Effector CD4-positive, alpha-beta T cell (primary cell): ENCODE measurements at places on chromosomes 3 and 15.

- no peak for DNase-seq
These were observed 56.2 kb upstream of the AKAP13 start for GRCh38 chr15:85324202-85324601.

DNA sequence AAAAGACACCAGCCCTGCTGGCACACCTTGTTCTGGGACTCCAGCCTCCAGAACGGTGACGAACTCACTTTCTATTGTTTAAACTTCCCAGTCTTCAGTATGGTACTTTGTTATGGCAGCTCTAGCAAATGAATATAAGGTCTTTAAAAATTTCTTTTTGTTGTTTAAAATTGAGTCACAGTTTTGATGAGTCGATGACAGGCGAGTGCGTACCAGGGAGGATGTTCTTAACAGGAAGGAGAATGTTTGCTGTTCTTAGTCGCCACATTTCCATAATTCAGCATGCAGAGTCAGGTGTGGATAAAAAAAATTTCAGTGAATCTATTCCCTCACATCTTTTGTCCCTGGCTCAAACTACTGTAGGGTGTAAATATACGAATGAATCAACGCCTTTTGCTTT, 12.4 kb downstream of the DNASE1L3 start:
- DNase-seq = no peak

DNA sequence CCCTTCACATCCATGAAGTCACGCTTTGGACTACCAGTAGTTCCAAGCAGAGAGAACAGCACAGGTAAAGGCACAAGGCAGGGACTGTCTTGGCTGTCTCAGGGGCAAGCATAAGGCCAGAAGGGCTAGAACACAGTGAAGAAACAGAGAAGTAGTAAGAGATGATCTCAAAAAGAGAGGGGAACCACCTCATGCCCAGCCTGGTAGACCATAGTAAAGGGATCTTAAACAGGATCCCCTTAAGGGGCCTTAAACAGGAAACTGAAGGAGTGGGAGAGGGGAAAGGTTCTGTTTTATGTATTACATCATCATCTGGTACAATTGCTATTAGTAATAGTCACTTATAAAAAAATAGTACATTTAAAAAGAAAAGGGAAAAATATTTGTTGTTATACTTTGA, 25.8 kb downstream of the P2RY1 start:
- DNase-seq = no peak

DNA sequence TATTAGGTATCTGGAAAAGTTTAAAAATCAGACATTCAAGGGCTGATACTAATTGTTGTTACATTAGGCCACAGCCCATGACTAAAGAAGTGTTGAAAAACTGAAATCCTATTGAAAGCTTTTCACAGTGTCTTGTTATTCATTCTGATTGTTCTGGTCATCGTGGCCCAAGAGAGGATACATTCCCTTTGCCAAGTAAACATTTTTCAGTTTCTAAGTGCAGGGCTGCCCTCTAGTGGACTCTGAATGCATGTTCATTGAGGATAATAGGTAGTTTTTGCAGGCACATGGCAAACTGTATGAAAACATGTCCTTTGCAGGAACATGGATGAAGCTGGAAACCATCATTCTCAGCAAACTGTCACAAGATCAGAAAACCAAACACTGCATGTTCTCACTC, 181.1 kb downstream of the MYRIP start:
- DNase-seq = no peak

DNA sequence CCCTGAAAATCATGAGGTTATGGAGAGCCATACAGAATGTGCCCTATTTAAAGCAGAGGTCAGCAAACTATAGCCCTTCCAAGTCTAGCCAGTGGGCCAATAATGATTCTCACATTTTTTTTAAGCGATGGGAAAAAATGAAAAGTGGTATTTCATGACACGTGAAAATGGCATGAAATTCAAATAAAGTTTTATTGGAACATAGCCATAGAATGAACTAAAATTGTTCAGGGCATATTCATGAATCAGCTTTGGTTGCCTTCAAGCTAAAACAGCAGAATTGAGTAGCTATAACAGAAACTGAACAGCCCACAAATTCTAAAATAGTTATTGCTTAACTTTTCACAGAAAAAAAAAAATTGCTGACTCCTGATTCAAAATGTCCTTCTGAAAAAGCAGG, 104.5 kb downstream of the TFG start:
- no peak for DNase-seq

DNA sequence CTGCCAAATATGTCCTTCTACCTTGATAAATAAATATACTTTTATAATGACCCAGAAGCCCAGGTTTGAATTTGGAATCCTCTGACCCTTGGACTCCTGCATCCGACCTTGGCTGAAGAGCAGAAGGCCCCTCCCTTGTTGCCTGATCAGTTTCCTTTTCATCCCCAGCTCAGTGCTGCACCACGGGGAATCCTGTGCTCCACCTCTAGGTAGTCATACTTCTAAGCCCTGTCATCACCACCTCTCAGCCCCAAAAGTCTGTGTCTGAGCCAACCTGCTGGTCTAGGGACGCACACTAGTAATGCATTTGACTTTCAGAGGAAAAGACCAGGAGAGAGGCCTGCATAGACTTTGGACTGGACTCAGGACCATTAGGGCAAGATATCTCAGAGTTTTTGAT, 310.6 kb downstream of the NLGN1 start:
- no peak for DNase-seq

DNA sequence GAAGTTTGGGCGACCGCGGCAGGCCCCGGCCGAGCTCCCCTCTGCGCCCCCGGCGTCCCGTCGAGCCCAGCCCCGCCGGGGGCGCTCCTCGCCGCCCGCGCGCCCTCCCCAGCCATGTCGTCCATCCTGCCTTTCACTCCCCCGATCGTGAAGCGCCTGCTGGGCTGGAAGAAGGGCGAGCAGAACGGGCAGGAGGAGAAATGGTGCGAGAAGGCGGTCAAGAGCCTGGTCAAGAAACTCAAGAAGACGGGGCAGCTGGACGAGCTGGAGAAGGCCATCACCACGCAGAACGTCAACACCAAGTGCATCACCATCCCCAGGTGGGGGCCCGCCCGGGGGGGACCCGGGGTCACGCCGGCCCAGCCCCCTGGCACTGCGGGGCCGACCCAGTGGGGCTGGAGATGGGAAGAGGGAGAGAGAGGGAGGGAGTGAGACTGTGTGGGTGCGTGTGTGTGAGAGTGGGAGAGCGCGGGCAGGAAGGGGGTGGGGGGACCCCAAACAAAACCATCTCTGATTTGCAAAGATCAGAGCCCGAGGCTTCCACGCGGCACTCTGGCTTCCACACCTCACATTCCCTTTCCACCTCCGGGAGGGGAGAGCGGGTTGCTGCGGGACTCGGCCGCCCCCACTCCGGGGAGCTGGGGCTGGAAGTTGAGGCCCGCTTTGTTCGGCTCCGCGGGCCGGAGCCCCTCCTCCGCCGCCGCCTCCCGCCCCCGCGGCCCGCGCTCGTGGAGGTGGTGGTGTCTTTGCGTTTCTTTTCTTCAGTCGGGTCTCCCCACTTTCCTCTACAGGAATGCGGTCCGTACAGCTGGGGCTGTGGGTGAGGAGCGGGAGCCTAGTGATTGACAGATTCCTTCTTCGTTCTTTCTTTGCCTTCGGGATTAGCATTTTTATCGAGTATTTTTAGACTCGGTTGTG, 898 bp downstream of the SMAD3 start:
- no peak for DNase-seq

DNA sequence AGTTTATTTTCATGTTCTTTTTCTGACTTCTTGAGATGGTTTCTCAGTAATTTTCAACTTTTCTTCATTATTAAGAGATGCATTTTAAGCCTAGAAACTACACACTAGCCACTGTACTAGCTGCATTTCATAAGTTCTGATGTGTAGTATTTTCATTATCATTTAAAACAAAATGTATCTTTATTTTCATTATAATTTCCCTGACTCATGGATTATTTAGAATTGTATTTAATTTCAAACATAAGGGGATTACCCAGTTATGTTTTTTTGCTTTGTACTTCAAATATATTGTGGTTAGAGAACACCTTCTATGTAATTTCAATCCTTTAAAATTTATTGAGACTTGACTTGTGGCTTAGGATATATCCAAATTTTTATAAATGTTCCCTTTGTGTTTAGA, 44.5 kb downstream of the STT3B start:
- no peak for DNase-seq

DNA sequence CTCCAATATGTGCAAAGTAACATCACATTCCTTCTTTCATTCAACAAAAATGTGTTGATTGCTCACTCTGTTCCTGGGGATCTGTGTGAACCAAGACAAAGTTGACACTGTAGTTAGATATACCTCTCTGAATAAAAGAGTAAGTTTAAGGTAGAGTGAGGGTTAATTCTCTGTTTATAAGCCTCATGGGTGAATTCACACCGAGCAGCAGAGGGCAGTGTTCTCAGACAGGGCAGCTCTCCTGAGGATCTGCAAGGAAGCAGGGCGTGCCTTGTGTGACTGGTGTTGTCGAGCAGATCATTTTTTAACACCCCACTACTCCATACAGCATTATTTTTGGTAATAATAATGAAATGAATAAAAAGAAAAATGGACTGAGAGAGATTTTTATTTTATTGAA, 34.4 kb downstream of the PAQR9 start:
- DNase-seq = no peak
